Activated naive CD4-positive, alpha-beta T cell treated with anti-CD3 and anti-CD28 coated beads, Interleukin-2, amount 10 ng/mL, durations not matched to agents 7 days and 5 days (primary cell): ENCODE measurements at places on chromosomes 5 and 9.

DNA sequence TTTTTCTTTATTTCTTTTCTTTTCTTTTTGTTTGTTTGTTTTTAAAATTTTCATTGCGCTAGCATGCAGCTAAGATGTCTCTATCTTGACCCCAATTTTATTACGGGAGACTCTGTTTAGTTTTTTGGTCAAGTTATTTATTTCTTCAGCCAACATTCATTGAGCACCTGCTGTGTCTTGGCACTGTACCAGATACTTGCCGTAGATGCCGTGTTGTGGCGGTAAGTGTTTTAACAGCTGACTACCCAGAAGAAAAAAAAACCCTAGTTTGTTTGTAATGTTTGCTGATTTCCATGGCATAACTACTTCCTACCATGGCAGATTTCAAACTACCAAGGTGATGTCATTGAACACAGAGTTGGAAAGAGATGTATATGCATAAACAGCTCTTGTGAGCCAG lies 65.0 kb downstream of the UGCG start:
- H3K27ac ChIP-seq, result no peak overlapping the region
- H3K27me3 ChIP-seq, result peaks cover 34% of the 10 kb centered on the region
- H3K4me1 ChIP-seq, result peaks cover 20% of the 10 kb centered on the region
- H3K36me3 ChIP-seq, result no peaks in the 10 kb centered on the region

- no peaks in the 10 kb centered on the region for H3K36me3 ChIP-seq
- H3K27me3 ChIP-seq, result peaks cover 36% of the 10 kb centered on the region
- no peak for DNase-seq
Observed at GRCh38 chr9:109513871-109514270, 15.8 kb upstream of the PTPN3 start.

GRCh38 chr5:169071-169727 lies 22.1 kb upstream of the LRRC14B start:
- no peak overlapping the region for H3K27ac ChIP-seq
- H3K4me1 ChIP-seq, result no peaks in the 10 kb centered on the region
- H3K36me3 ChIP-seq, result no peaks in the 10 kb centered on the region
- DNase-seq, result peak; percentile 10
- no peaks in the 10 kb centered on the region for H3K27me3 ChIP-seq

GRCh38 chr5:41252036-41252435 lies 38.7 kb upstream of the C6 start:
- no peaks in the 10 kb centered on the region for H3K4me1 ChIP-seq
- H3K27me3 ChIP-seq, result no peaks in the 10 kb centered on the region
- no peaks in the 10 kb centered on the region for H3K36me3 ChIP-seq

GRCh38 chr5:42952578-42952974 lies 87.5 kb downstream of the ANXA2R start:
- H3K4me1 ChIP-seq, result peaks cover 51% of the 10 kb centered on the region
- H3K27me3 ChIP-seq, result peaks cover 9% of the 10 kb centered on the region
- H3K4me3 ChIP-seq, result peak overlapping the region; percentile 96
- peaks cover 24% of the 10 kb centered on the region for H3K36me3 ChIP-seq
- H3K27ac ChIP-seq, result peak overlapping the region; percentile 100

DNA sequence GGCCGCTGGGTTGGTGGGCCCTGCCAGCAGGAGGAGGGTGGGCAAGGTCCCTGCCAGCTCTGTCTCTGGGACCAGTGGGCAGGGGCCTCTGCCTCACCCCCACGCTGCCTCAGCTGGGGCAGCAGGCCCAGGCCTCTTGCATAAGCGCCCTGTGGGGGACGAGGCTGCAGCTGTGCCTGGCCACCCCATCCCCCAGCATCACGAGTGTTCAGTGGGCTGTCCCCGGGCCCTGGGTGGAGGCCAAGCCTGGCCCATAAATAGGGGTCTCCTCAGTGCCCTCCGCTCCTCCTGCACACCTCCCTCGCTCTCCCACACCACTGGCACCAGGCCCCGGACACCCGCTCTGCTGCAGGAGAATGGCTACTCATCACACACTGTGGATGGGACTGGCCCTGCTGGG lies at the start of gene PTGDS:
Gene PTGDS, plus strand, starts transcription at position 282 of the 400 bp plus-strand sequence. Its CDS starts 75 bp downstream, at position 357.
- DNase-seq, result no peak
- peaks cover 65% of the 10 kb centered on the region for H3K27me3 ChIP-seq
- peak within 1 kb of the TSS; percentile 11 for H3K27ac ChIP-seq
- H3K4me3 ChIP-seq, result peak within 1 kb of the TSS; percentile 44

DNA sequence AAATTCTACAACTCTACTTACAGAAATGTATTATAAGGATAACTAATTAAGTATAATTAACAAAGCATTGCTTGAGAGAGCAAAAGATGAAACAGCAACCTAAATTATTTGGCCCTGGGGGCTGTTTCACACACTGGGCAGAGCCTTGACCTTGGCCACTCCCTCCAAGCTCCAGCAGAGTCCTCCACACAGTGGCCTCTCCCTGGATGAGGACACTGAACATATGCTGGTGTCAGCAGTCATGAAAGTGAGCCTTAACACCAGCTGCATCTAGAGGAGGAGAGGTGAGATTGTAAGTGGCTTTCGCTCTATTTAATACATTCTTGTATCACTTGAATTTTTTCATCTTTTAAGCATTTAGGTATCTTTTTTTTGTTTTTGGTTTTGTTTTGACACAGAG lies 23.3 kb upstream of the ZDHHC12 start:
- H3K27ac ChIP-seq, result no peak overlapping the region
- no peak overlapping the region for H3K4me3 ChIP-seq
- no peak for DNase-seq
- H3K36me3 ChIP-seq, result peaks cover 7% of the 10 kb centered on the region

DNA sequence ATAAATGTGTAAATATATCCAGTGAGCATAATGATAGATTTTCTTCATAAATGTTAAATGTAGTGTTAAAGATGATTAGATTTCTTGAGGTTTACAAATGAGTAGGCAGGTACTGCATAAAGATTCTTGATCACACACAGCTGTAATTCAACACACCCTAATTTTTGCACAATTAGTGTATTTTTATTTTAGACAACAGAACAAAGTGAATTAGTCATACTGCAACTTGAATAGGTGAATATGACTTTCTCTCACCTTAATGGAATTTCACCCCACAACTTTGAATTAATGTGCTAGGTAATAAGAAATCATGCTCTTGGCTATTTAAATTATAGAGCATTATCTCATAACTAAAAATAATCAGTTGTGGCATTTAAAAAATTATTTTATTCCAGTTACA lies 795.7 kb upstream of the ACO1 start:
- no peak for DNase-seq
- no peak overlapping the region for H3K4me3 ChIP-seq
- H3K27ac ChIP-seq, result no peak overlapping the region
- no peaks in the 10 kb centered on the region for H3K27me3 ChIP-seq
- H3K36me3 ChIP-seq, result no peaks in the 10 kb centered on the region

GRCh38 chr5:174198541-174198940 lies 153.0 kb downstream of the NSG2 start:
- no peaks in the 10 kb centered on the region for H3K27me3 ChIP-seq
- no peak overlapping the region for H3K27ac ChIP-seq
- H3K4me1 ChIP-seq, result no peaks in the 10 kb centered on the region
- no peak overlapping the region for H3K4me3 ChIP-seq

DNA sequence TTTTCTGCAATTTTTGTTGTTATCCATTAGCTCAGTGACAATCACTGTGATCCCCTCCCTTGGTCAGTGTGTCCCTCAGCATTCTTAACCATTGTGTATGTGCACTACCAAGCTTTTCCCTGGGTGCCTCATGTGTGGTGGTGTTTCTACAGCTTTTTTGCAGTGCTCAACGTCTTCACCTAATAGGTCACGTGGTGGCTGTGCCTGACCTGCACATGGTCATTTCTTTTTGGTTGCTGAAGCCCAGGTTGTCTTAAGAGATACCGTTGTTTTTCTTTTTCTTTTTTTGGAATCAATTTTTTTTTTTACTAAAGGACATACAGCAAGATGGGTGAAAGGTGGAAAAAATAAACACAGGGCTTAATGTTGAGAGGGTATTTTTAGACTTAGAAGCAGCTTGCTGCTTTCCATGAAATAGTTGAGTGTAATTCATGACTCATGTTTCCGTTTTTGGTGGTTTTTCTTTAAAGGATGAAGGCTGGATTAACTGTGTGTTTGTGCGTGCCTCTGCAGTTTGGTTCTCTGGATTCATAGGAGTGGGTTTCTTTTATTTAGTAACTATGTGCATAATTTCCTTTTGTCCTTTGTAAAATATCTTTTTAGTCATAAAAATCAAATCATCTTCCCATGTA lies 22.2 kb downstream of the SH3GL2 start:
- H3K27me3 ChIP-seq, result no peaks in the 10 kb centered on the region
- no peak for DNase-seq
- no peak overlapping the region for H3K4me3 ChIP-seq
- no peaks in the 10 kb centered on the region for H3K4me1 ChIP-seq
- H3K27ac ChIP-seq, result no peak overlapping the region

DNA sequence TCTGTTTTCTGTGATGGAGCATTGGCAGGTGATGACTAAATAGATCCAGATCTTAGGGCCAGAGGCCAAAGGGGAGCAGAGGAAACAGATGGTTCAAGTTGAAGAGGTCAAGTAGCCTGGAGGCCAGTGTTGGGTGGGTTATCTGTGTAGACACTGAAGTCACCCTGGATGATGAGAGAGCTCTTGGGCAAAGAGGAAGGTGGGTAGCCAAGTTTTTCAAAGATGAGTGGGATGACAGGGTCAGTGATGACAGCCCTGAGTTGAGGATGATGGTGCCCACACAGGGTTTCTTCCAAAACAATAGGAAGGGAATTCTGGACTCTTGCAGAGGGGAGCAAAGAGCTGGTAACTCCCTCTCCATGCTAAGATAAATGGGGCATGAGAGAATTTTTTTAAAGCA lies 76.6 kb downstream of the CD180 start:
- no peaks in the 10 kb centered on the region for H3K27me3 ChIP-seq
- no peak overlapping the region for H3K4me3 ChIP-seq

- H3K4me1 ChIP-seq, result peaks cover 38% of the 10 kb centered on the region
- peak; percentile 14 for DNase-seq
- peak overlapping the region; percentile 71 for H3K27ac ChIP-seq
- H3K36me3 ChIP-seq, result peaks cover 63% of the 10 kb centered on the region
- no peaks in the 10 kb centered on the region for H3K27me3 ChIP-seq
Observed at GRCh38 chr9:93080406-93080805, 15.6 kb upstream of the CARD19 start.

DNA sequence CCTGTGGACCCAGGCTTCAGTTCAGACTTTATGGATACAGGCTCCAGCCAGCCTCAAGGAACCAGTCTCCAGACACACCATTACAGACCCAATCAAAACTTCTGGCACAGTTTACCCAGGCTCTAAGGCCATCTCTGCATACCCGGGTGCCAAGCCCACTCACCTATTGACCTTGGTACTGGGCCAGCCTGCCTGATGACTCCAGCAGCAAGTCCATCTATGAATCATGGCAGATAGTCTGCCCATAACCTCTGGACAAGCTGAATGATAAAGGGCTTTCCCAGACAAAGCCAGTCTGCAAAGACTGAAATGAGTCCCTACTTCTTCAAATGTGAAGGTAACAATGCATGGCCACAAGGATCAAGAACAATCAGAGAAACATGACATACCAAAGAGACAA lies 1327.1 kb upstream of the C9orf72 start:
- H3K27me3 ChIP-seq, result no peaks in the 10 kb centered on the region
- no peak overlapping the region for H3K4me3 ChIP-seq
- DNase-seq, result no peak
- H3K4me1 ChIP-seq, result no peaks in the 10 kb centered on the region
- H3K36me3 ChIP-seq, result no peaks in the 10 kb centered on the region

GRCh38 chr5:120207129-120207528 lies 257.0 kb upstream of the PRR16 start:
- DNase-seq, result no peak
- no peaks in the 10 kb centered on the region for H3K36me3 ChIP-seq
- H3K27me3 ChIP-seq, result no peaks in the 10 kb centered on the region
- H3K4me3 ChIP-seq, result no peak overlapping the region
- H3K27ac ChIP-seq, result no peak overlapping the region
- no peaks in the 10 kb centered on the region for H3K4me1 ChIP-seq

- no peaks in the 10 kb centered on the region for H3K4me1 ChIP-seq
- H3K27ac ChIP-seq, result no peak overlapping the region
- H3K36me3 ChIP-seq, result no peaks in the 10 kb centered on the region
- H3K4me3 ChIP-seq, result no peak overlapping the region
- no peaks in the 10 kb centered on the region for H3K27me3 ChIP-seq
Observed at GRCh38 chr9:15724016-15724415, 171.2 kb downstream of the CCDC171 start.

GRCh38 chr9:16238623-16239138 lies 631.8 kb downstream of the BNC2 start:
- no peaks in the 10 kb centered on the region for H3K27me3 ChIP-seq
- DNase-seq, result no peak
- H3K27ac ChIP-seq, result no peak overlapping the region
- no peaks in the 10 kb centered on the region for H3K36me3 ChIP-seq
- no peaks in the 10 kb centered on the region for H3K4me1 ChIP-seq
- H3K4me3 ChIP-seq, result no peak overlapping the region

DNA sequence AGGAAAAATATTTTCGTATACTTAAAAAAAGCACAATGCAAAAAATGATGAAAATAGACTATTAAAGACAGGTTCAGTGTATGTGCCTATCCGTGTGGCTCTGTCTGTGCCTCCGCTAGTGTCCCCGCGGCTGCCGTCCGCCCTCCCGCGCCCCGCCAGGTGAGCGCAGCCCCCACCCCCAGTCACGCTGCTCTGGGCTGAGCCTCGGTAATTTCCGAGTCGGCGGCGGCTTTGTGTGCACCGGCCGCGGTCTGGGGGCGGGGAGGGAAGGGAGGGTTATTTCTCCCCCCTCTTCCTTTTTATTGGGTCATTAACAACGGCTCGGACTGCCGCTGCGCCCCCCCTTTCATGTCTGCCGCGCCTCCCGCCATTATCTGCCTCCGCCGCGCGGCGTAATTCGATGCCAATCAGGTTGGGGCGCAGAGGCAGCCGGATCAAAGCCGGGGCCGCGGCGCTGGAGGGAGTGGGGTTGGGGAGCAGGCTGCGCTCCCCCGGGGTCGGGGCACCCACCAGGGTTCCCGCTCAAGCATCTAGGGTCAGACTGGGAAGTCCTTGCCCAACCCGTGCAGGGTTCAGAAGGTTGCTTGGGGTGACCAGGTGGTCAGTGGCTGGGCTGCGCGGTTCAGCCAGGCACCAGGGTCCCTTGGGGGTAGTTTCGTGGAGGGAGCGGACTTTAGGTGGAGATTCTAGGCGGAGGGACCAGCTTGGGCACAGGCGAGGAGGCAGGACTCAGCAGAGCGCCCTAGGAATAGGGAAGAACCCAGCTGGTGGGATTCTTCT lies 39.5 kb upstream of the PSD2 start:
- peaks cover 6% of the 10 kb centered on the region for H3K4me1 ChIP-seq
- no peak overlapping the region for H3K27ac ChIP-seq
- H3K27me3 ChIP-seq, result peaks cover 92% of the 10 kb centered on the region
- no peak for DNase-seq
- no peak overlapping the region for H3K4me3 ChIP-seq

- H3K27me3 ChIP-seq, result no peaks in the 10 kb centered on the region
- no peak overlapping the region for H3K27ac ChIP-seq
- DNase-seq, result no peak
- no peaks in the 10 kb centered on the region for H3K4me1 ChIP-seq
- H3K36me3 ChIP-seq, result no peaks in the 10 kb centered on the region
- no peak overlapping the region for H3K4me3 ChIP-seq
Observed at GRCh38 chr9:9284201-9284600, 1328.6 kb downstream of the PTPRD start.

DNA sequence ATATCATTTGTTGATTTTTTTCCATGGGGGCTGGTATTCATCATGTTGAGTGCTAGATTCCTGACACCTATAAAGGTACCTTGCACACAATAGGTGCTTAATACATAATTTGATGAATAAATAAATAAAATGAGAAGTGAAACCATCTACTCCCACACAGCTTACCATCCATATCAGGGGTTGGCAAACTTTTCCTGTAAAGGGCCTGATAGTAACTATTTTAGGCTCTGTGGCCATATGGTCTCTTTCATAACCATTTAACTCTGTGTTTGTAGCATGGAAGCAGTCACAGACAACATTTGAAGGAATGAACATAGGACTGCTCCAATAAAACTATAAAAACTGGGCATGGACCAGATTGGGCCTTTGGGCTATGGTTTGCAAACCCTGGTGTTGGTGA lies 100.3 kb downstream of the GCNT1 start:
- peaks cover 3% of the 10 kb centered on the region for H3K27me3 ChIP-seq
- DNase-seq, result no peak
- no peak overlapping the region for H3K4me3 ChIP-seq
- no peaks in the 10 kb centered on the region for H3K4me1 ChIP-seq
- H3K27ac ChIP-seq, result no peak overlapping the region
- H3K36me3 ChIP-seq, result no peaks in the 10 kb centered on the region
